Amniotic epithelial cell (primary cell): ENCODE measurements at places on chromosomes 16 and 17.

DNA sequence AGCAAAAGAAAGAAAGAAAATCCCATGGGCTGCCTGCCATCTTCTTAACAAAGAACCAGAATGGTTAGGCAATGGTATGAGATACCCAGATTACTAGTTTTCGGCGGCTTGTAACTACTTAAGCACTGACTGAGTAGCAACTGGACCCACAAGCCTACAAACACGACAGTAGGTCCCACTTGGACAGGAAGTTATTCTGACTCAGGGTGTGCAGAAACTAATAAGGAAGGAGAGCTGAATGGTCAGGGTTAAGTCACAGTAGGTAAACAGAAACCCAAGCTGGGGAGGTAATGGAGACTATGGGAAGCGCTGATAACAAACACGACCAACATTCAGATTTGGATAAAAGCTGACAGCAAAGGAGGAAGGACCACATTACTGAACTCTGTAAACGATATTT, 10.4 kb upstream of the HLF start:
- DNase-seq, result no peak

- no peak for DNase-seq
Measured at GRCh38 chr16:53510704-53511070, 7.7 kb upstream of the AKTIP start.

DNA sequence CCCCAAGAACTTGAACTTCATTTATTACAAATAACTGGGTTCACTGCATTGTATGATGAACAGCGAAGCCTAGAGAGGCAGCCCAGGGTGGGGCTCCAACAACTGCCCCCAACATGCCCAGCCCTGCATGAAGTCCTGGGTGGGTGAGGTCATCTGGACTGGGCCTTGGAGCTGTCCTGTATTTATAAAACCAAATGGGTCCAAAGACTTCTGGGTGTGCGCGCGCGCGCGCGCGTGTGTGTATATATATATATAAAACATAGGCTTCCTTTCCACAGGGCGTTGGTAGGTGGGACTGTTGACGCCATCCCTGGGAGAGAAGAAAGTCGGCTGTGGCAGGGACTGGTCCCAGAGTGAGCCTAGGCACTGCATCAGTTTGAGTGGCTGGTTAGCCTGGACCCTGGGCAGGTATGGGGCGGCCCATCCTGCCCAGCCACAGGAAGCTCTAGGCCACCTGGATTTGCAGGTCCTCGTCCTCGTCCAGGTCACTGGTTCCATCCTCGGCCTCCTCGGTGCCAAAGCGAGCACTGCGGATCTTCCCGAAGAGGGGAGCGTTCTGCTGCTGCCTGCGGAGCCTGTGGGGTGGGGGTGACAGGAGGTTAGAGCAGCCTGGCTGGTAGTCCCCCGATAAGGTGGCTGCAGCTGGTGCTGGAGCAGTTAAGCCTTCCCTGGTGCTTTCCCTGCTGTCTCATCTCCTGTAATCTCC, 23.9 kb downstream of the CCDC102A start:
- no peak for DNase-seq

DNA sequence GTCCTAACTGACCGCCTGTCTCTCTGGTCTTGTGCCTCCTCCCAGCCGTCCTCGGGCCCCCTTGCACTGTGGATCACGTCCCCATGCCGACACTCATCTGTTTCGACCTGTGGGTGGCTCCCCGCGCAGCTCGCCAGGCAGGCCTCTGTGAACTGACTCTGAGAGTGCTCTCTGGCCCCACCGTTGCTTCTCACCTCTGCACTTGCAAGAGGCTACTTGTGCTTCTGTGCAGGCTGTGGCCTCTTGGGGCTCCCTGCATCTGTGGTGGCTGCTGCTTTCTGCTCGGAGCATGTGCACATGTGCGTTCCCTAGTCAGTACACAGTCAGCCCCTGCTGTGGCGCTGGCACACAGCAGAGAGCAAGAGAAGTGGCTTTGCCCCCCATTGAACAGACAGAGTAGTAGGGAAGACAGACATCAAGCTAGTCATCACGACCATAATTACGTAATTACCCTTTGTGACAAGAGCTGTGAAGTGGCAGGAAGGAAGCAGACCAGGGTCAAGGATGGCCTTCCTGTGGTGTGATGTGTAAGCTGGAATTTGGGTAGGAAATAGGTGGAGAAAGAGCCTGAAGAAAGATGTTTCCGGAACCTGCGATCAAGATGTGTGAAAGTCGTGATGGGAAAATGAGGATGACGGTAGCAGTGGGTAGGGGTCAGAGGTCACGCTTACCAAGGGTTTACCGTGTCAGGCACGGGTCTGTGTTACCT, 256.0 kb upstream of the CACNG5 start:
- no peak for DNase-seq

DNA sequence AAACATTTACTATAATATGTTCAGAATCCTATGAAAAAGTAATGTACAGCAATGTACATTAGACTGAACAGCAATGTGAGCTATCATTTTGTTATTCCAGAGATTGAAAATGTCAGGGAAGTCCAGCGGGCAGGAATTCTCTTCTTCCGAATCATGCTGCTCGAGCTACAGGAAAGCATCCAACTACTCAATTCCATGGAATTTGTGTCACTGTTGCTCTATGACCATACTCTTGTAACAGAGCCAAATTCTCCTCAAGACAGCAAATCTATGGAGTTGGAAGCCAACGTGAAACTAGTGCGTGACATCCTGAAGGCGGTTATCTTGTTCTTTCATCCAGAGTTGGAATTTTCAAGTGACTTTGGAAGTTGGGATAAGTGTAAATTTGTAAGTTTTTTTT, 24.8 kb upstream of the NSRP1 start:
- peak; percentile 41 for DNase-seq

DNA sequence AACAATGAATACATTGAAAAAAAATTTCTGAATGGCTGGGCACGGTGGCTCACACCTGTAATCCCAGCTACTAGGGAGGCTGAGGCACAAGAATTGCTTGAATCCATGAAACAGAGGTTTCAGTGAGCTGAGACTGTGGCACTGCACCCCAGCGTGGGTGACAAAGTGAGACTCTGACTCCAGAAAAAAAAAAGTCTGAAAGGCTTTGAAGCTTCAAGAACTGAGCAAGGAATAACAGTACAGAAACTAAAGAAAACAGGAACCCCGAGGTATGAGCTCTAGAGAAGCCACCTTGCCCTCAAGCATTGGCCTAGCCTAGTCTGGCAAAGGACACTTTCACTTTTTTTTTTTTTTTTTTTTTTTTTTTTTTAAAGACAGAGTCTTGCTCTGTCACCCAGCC, 45.0 kb downstream of the TEX2 start:
- DNase-seq, result no peak

DNA sequence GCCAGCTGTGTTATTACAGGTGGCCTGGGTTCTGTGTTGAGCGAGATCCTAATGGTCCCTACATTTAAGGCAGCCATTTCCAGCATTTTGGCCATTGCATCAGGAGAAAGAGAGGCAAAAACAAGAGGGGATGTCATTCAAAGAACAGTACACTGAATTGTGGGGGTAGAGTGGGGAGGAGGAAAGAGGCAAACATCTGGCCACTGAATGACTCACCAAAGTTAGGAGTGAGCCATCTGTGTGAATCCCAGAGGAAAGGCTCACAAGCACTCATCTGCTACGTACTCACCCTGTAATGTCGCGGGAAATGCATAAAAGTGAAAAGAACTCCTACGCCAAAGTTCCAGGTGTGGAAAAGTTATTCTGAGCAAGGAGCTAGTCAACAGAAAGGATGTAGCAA, 16.7 kb downstream of the KRABD2 start:
- DNase-seq, result peak; percentile 88

GRCh38 chr16:30621765-30622164, 11.6 kb upstream of the ZNF689 start:
- DNase-seq, result no peak

- DNase-seq, result no peak
Measured at GRCh38 chr17:67245694-67246402, 852 bp upstream of the HELZ start.

- peak; percentile 49 for DNase-seq
Measured at GRCh38 chr17:78665952-78666920, 89.0 kb upstream of the DNAH17 start.

DNA sequence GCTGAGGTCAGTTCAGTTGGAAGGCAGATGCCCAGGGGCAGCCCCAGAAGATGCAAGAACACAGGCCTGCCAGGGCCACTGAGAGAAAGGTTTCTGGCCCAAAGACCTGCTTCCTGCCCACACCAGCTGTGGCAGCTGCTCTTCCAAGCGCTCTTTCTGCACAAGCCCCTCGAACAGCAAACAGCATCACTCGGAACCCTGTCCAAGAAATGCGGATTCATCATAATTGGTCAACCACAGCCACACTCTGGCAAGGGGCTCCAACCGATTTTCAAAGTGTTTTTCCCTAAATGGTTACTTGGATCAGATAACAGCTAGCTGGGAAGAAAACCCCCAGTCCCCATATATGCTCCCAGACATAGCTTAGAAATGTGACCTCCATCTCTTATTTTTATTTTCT, 71.1 kb upstream of the DNAH17 start:
- no peak for DNase-seq

DNA sequence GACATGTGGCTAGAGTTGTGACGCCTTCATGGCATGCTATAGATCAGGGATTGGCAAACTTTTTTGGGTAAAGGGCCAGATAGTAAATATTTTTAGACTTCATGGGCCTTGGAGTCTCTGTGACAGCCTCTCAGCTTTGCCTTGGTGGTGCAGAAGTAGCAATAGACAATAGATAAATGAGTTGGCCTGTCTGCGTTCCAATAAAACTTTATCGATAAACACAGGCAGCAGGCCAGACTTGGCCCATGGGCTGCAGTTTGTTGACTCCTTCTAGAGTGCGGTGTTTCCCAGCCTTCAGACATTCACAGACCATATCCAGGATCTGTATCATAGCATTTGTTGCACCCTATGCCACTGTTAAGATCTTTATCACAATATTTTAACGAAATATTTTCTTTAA, 76.5 kb downstream of the OR1D5 start:
- DNase-seq, result no peak

DNA sequence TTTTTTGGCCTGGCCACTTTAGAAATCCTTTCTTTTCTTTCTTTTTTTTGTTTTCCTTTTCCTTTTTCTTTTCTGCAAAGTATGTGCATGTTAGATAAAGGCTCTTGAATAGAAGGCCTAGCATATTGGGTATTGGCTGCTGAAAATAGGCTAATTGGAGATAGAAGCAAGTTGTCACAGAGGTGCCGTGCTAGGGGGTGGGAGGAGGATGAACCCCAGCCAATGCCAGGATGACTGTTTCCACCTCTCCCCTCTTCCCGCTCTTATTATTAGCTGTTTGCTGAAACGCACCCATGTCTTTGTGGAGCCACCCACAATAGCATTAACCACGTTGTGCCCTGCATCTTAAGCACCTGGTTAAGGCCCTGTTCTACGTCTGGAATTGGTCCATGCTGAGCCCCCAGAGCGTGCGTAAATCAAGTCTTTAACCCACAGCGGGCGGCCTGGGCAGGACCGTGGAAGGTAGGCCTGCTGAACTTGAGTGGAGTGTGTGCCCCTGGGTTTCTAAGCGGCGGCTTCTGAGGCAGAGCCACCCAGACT, 123.6 kb downstream of the MSI2 start:
- no peak for DNase-seq

DNA sequence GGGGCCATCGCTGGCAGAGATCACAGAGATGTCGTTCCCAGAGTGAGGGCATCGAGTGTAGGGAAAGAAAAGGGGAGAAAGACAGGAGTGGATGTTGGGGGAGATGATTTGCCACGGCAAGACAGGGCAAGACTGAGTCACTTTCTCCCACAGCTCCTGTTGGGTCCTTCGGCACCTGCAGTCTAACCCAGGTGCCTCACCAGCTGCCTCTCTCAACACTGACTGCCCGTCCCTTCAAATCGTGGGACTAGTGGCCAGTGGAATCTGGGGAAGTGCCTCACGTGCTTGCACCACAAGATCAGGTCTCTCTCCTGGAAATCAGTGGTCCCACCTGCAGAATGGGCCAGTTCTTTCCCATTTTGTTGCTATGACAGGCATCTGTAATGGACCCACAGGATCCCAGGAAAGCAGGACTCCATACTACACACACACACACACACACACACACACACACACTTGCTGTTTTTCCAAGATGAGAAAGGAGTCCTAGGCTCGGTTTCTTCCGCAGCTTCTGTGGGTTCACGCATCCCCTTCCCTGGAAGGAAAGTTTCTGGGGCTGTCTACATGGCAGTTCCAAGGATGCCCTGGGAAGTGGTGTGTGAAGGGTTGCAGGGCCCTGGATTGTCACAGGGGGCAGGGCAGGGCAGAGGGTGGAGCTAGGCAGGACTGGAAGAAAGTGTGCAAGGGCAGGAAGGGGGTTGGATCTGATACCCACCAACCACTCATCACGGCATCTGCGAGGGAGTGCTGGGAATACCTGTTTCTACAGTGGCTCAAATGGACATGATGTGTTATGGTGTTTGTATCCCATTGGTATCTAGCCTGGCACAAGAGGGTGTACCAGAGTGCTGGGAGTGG, 10.2 kb upstream of the CBX8 start:
- no peak for DNase-seq

DNA sequence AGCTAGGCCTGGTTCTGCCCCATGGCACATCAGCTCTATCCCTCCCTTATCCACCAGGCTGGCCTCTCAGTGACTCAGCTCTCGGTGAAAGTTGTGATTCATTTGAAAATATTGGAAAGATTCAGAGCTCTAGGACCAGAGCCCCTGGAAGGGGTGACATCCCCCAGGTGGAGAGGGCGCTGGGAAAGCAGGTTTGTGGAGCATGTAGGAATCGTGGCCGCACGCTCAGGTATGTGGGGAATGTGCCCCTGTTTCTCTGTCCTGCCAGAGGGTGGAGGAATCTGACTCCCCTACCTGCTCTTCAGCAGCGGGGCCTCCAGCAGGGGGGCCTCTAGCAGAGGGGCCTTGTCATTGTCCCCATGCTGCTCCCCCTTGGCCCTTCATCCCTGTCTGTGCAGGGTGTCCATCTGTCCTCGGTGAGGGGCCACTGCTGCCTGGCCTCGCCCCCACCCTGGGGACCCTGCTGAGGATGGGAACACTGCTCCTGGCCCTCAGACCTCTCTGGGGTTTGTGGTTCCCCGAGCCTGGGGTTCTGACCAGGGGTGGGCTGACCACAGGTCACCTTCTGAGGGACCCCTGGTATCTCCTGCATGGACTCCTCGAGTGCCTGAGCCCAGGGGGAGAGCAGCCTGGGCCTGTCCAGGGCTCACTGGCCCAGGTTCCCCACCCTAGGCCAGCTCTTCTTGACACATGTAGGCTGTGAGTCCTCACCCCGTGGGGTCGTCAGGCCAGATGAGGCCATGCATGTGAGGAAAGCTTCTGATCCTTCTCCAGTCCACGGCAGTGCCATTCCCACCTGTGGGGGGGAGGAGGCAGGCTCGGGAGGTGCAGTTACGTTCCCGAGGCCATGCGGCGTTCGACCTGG, 47.5 kb downstream of the NT5M start:
- peak; percentile 51 for DNase-seq

DNA sequence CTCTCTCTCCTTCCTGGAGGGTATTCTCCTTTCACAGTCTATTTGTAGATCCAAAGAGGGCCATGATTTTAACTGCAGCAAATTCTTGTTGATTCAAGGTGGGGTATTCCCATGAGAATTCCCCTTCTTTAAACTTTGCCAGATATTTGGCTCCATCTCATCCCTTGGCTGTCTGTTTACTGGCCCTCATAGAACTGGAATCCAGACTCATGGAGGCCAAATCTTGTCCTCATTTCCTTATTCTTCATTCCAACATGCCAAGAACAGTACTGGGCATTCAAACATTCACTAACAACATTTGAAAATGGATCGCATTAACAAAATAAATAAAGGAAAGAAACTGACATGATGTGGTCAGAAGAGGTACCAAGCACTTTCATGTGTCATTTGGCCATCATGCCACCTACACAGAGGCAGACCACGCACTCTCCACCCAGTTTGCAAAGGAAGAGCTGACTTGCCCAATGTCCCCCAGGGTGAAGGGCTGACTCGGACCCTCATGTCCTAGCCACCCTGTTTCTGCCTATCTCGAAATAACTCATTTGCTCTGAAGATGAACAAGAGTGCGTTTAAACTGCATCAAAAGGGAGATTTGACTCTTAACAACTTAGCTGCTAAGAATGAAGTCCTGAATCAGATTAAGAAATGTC, 23.1 kb upstream of the SLC35B1 start:
- no peak for DNase-seq
